ENCODE measurements at places on chromosomes 1 and 21.

DNA sequence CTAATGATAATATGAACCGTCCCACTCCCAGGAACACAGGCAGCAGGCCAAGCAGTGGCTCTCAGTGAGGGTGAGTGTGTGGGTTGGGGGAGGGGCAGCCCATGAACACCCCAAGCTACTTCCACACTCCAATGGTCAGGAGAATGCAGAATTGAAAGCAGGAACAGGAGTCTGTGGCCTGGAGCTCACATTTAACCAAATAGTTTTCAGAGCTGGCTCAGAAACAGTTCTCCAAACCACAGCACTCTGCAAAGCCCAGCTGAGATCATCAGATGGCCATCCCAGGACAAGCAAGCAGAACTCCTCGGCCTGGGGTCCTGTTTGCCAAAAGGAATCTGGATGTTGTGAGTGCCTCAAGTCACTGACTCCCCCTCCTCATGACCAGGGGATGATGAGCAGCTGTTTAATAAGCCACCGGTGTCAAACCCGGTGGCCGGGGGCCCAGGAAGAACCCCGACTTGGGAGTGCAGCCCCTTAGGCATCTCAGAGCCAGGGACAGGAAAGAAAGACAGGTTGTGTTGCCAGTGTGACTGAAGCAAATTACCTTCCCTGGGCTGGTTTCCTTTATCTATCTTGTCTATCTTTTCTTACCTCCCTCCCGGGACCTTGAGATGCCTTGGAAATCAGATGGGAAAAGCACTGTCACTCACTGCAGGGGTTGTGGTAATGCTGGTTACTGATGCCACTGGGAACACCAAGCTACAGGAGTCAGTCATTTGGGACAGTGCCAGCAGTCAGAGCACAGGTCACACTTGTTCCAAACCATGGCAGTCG is 20.4 kb downstream of the DEGS1 start:
- no peak for DNase-seq

DNA sequence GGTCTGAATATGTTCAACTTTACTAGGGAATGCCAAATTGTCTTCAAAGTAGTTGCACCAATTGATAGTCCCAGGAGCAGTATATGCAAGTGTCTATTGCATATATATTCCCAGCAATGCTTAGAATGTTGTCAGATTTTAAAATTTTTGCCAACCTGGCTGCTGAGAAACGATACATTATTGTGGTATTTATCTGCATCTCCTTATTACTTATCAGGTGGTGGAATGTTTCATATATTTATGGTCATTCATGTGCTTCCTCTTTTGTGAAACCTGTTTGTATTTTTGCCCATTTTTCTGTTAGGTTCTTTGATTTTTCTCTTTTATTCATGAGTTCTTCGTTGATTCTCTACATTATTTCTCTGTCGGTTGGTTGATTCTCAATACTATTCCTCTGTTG is 39.5 kb downstream of the COLGALT2 start:
- DNase-seq = no peak

- DNase-seq = no peak
Measured at GRCh38 chr1:207282058-207282457, 39.4 kb upstream of the CD55 start.

DNA sequence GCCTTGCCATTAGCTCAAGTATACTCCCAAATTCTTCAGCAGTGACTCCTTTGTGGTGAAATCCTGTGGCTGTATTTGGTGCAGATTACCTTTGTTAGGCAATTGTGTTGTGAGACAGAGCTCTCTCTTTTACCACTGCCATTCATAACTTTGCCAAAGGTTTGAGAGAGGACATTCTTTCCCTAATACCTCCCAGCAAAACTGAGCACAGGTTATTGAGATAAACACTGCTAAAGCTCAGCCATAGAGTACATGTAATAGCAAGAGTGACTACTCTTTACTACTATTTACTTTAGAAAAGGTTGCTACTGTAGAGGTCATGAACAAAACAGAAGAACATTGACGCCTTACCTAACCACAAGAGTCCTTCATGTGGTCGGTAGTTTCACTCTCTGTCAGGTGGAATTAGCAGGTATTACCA is 514.0 kb upstream of the ADAMTS5 start:
- DNase-seq = no peak

- DNase-seq = no peak
Measured at GRCh38 chr1:17673329-17674072, 81.6 kb upstream of the ACTL8 start.

DNA sequence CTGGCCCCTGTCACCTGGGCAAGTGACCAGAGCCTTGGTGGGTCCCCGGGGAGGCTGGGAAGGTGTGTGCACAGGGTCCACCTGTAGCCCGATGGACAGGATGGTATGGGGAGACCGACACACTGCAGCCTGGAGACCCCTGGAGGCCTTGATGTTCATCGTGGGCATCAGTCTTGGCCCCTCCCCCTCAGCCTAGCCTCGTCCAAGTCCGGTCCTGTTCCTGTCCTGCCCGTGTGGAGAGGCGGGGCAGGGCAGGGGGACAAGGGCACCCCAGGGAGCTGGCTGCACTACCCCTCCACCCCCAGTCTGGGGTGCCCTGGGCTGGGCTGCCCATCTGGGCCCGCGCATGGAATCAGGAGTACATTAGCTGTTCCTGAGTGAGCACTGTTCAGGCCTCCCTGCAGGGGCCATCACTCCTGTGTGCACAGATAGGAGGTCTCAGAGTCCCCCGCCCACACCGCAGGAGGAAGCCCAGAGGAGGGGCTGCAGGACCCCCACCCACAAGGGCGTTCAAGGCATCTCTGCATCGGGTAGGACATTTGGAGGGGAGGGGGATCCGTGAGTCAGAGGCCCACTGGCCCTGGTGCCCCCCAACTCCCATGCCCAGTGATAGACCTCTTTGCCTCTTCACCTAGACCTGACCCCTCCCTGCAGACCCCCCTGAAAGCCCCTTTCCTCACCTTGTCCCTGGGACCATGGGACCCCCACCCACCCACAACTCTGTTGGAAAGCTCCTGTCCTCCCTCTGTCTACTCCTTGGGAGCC is 63.2 kb downstream of the WNT9A start:
- no peak for DNase-seq

Measured in activated CD4-positive, alpha-beta T cell treated with anti-CD3 and anti-CD28 coated beads for 24 hours (primary cell).